Type B pancreatic cell (in vitro differentiated cells): ENCODE measurements at places on chromosomes 4 and X. TPM values are rescaled to one million over a fixed set of nuclear protein-coding genes. Genes with fewer than 3 reads are reported as not detected.

- no peak overlapping the region for H3K27ac ChIP-seq
- H3K4me1 ChIP-seq: peaks cover 38% of the 10 kb centered on the region
- no peak overlapping the region for H3K4me3 ChIP-seq
- no peaks in the 10 kb centered on the region for H3K36me3 ChIP-seq
- DNase-seq: no peak
Measured at GRCh38 chr4:15348236-15348635, 79.6 kb upstream of the C1QTNF7 start.

- no peak overlapping the region for H3K27ac ChIP-seq
- H3K4me3 ChIP-seq: no peak overlapping the region
- H3K4me1 ChIP-seq: no peaks in the 10 kb centered on the region
- no peaks in the 10 kb centered on the region for H3K36me3 ChIP-seq
- DNase-seq: no peak
- no peaks in the 10 kb centered on the region for H3K27me3 ChIP-seq
Measured at GRCh38 chr4:86261636-86262035, 98.2 kb downstream of the MAPK10 start.

- DNase-seq: no peak
- peaks cover 7% of the 10 kb centered on the region for H3K4me1 ChIP-seq
- H3K27me3 ChIP-seq: no peaks in the 10 kb centered on the region
- H3K4me3 ChIP-seq: no peak overlapping the region
- no peaks in the 10 kb centered on the region for H3K36me3 ChIP-seq
Measured at GRCh38 chr4:106022454-106022853, 127.2 kb downstream of the NPNT start.

DNA sequence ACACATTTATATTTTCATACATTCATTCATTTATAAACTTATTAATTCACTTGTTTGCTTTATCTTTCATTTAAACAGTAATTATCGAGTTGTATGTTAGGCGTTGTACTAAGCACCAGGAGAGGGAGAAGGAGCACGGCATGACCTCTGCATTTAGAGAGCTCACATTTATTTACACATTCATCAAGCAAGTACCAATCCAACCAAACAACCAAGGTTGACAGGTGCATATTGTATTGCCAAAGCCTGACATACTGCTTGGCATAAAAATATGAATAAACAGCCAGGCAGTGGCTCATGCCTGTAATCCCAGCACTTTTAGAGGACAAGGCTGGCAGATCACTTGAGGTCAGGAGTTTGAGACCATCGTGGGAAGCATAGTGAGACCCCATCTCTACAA, 37.0 kb upstream of the CLNK start:
- H3K27me3 ChIP-seq: no peaks in the 10 kb centered on the region
- H3K27ac ChIP-seq: no peak overlapping the region
- H3K36me3 ChIP-seq: no peaks in the 10 kb centered on the region

- no peak overlapping the region for H3K27ac ChIP-seq
- DNase-seq: no peak
- H3K27me3 ChIP-seq: peaks cover 3% of the 10 kb centered on the region
Measured at GRCh38 chrX:43238461-43238945, 417.6 kb upstream of the MAOA start.

- no peak overlapping the region for H3K27ac ChIP-seq
- no peaks in the 10 kb centered on the region for H3K36me3 ChIP-seq
- no peak overlapping the region for H3K4me3 ChIP-seq
- H3K27me3 ChIP-seq: no peaks in the 10 kb centered on the region
Measured at GRCh38 chr4:93267747-93268146, 560.8 kb upstream of the ATOH1 start.

GRCh38 chr4:75004755-75005668, 72.1 kb downstream of the PARM1 start:
- no peaks in the 10 kb centered on the region for H3K27me3 ChIP-seq
- no peaks in the 10 kb centered on the region for H3K36me3 ChIP-seq
- no peak overlapping the region for H3K27ac ChIP-seq

- DNase-seq: no peak
- peaks cover 16% of the 10 kb centered on the region for H3K4me1 ChIP-seq
- no peaks in the 10 kb centered on the region for H3K27me3 ChIP-seq
- no peak overlapping the region for H3K4me3 ChIP-seq
Measured at GRCh38 chrX:40467454-40467853, 113.3 kb upstream of the ATP6AP2 start.

DNA sequence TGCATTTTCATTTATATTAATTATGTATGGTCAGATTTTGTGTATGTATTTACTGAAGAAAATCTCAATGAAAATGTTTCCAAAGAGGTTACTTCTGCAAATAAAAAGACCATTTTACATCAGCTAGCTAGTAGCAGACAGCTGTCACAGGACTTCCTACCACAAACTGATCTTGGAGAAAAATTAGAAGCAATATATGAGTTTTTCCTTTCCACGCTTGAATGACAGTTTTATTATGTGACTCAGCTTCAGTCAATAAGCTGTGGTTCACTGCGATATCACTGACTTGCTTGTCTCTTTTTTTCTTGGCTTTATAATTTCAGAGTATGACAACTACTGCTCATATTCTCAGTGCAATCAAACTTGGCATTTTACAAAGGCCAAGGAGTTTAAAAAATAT, 787.4 kb upstream of the GALNTL6 start:
- no peaks in the 10 kb centered on the region for H3K4me1 ChIP-seq
- no peak for DNase-seq
- no peaks in the 10 kb centered on the region for H3K27me3 ChIP-seq
- H3K36me3 ChIP-seq: no peaks in the 10 kb centered on the region
- no peak overlapping the region for H3K4me3 ChIP-seq
- H3K27ac ChIP-seq: no peak overlapping the region

DNA sequence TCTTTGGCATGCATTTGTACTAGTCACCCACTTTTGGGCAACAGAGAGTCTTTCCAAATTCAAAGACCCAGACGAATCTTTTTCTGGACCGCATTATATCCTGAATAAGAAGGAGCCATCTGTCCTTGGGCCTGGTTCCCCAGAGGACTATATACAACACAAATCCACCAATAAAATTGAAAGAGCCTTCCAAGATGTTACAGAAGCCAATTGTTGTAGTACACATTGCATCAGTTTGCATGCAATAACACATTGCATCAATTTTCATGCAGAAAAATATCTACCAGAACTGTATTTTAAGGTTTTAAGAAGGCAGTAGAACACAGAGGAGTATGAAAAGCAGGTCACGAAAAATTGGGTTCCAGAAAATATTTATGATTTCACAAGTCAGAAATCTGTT, 203.2 kb downstream of the HTR2C start:
- no peaks in the 10 kb centered on the region for H3K27me3 ChIP-seq
- no peak for DNase-seq
- no peak overlapping the region for H3K4me3 ChIP-seq
- H3K36me3 ChIP-seq: no peaks in the 10 kb centered on the region

DNA sequence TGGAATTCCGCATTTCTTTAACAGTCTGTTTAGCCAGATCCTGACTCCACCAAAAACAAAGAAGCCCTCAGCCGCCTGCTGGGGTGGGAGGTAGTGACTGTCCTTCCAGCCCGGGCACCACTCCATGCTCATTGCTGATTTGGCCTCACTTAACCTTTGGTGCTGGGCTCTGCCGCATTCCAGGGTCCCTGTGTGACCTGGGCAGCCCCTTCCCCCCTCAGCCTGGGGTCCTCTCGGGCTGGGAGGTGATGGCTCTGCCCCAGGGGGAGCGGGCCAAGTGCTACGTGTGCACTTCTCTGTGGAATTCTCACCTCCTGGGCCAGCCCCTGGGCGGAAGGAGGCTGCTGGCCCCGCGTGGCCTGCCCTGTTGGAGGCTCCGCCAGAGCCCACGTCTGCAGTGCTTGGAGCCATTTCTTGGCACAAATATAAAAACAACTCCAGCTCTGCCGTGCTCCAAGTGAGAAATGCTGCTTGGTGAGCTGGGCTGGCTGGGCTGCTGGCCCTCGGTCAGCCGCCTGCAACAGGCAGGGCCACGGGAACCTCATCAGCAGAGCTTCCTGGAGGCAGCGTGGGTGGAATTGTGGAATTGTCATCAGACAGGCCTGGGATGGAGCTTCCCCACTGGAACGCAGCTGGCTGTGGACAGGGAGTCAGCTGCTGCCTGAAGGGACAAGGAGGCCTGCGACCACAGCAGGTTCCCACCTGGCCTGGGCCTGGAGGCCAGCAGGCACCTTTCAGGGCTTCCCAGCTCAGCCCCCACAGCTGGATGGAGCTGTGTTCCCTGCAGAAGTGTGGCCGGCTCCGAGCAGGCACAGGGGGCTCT, 66.0 kb downstream of the TRMT44 start:
- no peaks in the 10 kb centered on the region for H3K36me3 ChIP-seq
- no peaks in the 10 kb centered on the region for H3K27me3 ChIP-seq
- peaks cover 10% of the 10 kb centered on the region for H3K4me1 ChIP-seq
- DNase-seq: no peak
- no peak overlapping the region for H3K4me3 ChIP-seq

DNA sequence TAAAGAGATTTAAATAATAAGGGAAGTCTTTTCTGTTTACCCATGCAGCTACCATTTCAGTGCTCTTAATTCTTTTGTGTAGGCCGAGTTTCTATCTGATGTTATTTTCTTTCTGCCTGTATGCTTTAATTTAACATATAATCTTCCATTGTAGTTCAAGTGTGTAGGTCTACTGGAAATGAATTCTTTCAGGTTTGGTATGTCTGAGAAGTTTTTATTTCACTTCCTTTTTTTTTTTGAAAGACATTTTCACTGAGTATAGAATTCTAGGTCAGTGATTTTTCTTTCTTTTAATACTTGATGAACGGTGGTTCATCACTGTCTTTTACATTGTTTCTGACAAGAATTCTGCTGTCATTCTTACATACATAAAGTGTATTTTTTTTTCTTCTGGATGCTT, 42.1 kb downstream of the VAMP7 start:
- H3K36me3 ChIP-seq: peaks cover 27% of the 10 kb centered on the region
- H3K4me3 ChIP-seq: no peak overlapping the region
- no peak for DNase-seq
- no peaks in the 10 kb centered on the region for H3K4me1 ChIP-seq
- H3K27ac ChIP-seq: no peak overlapping the region
- no peaks in the 10 kb centered on the region for H3K27me3 ChIP-seq

- peaks cover 4% of the 10 kb centered on the region for H3K36me3 ChIP-seq
- H3K4me3 ChIP-seq: no peak overlapping the region
- H3K27me3 ChIP-seq: no peaks in the 10 kb centered on the region
- H3K27ac ChIP-seq: no peak overlapping the region
Measured at GRCh38 chr4:183256756-183257385, 63.2 kb downstream of the CLDN22 start.

- H3K36me3 ChIP-seq: peaks cover 38% of the 10 kb centered on the region
- no peak for DNase-seq
- no peak overlapping the region for H3K4me3 ChIP-seq
- H3K27me3 ChIP-seq: no peaks in the 10 kb centered on the region
Measured at GRCh38 chr4:87050596-87050995, 115.8 kb downstream of the AFF1 start.

- H3K27me3 ChIP-seq: no peaks in the 10 kb centered on the region
- no peak for DNase-seq
- no peaks in the 10 kb centered on the region for H3K36me3 ChIP-seq
- H3K4me1 ChIP-seq: no peaks in the 10 kb centered on the region
- no peak overlapping the region for H3K27ac ChIP-seq
Measured at GRCh38 chrX:11629593-11630211, 36.0 kb downstream of the ARHGAP6 start.

GRCh38 chrX:110759785-110760184, 35.8 kb downstream of the CHRDL1 start:
- no peak for DNase-seq
- no peaks in the 10 kb centered on the region for H3K36me3 ChIP-seq
- H3K4me3 ChIP-seq: no peak overlapping the region
- H3K27me3 ChIP-seq: no peaks in the 10 kb centered on the region
- no peak overlapping the region for H3K27ac ChIP-seq

GRCh38 chrX:49921109-49921508, 1.3 kb upstream of the CLCN5 start:
- H3K4me1 ChIP-seq: no peaks in the 10 kb centered on the region
- no peak overlapping the region for H3K27ac ChIP-seq
- DNase-seq: no peak

GRCh38 chr4:53991821-53992220, 72.6 kb downstream of the CHIC2 start:
- no peaks in the 10 kb centered on the region for H3K36me3 ChIP-seq
- no peaks in the 10 kb centered on the region for H3K27me3 ChIP-seq
- no peak overlapping the region for H3K4me3 ChIP-seq
- H3K27ac ChIP-seq: no peak overlapping the region
- no peak for DNase-seq

GRCh38 chr4:173135241-173135847, 33.3 kb upstream of the GALNT7 start:
- no peak for DNase-seq
- peaks cover 4% of the 10 kb centered on the region for H3K4me1 ChIP-seq
- H3K27ac ChIP-seq: no peak overlapping the region
- no peaks in the 10 kb centered on the region for H3K36me3 ChIP-seq
- H3K27me3 ChIP-seq: no peaks in the 10 kb centered on the region
- no peak overlapping the region for H3K4me3 ChIP-seq

- no peaks in the 10 kb centered on the region for H3K27me3 ChIP-seq
- H3K36me3 ChIP-seq: no peaks in the 10 kb centered on the region
- no peak overlapping the region for H3K4me3 ChIP-seq
- DNase-seq: no peak
- H3K4me1 ChIP-seq: peaks cover under 1% of the 10 kb centered on the region
- H3K27ac ChIP-seq: no peak overlapping the region
Measured at GRCh38 chr4:147707892-147708672, 23.8 kb upstream of the ARHGAP10 start.

DNA sequence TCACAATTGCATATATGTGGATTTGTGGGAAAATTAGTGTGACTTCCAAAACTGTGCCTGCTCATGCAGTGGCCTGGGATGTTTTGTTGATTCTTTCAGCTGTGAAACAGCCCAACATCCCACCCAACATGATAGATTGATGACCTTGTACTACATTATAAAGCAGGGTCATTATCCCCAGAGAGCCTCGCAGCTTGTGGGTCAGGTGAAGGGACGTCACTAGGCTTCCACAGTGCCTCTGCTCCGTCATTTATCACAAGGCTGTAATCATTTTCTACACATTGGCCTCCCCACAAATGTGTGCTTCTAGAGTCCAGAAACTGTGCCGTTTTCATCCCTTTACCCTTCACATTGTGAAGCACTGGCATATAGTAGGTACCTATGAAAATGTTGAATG, 31.6 kb downstream of the ALPK1 start:
- DNase-seq: no peak
- H3K27ac ChIP-seq: no peak overlapping the region
- H3K27me3 ChIP-seq: peaks cover 14% of the 10 kb centered on the region
- no peaks in the 10 kb centered on the region for H3K36me3 ChIP-seq

Gene BEX4
- 57.0 and 80.1 TPM in 2 replicates for total RNA-seq

Gene MAGEA6
- total RNA-seq: not detected in 2 replicates

Gene CUL4B
- total RNA-seq: 46.0 and 51.8 TPM in 2 replicates

Gene HELQ
- 18.0 and 20.8 TPM in 2 replicates for total RNA-seq

Gene STS
- total RNA-seq: 18.3 and 42.1 TPM in 2 replicates

Gene CFAP99
- 0.43 and 1.1 TPM in 2 replicates for total RNA-seq

Gene PCDH11X
- 6.9 and 11.2 TPM in 2 replicates for total RNA-seq

Gene FGF13
- total RNA-seq: 8.9 and 13.4 TPM in 2 replicates

Gene AMTN
- not detected in 2 replicates for total RNA-seq

Gene SOWAHB
- 4.8 and 8.4 TPM in 2 replicates for total RNA-seq

Gene CT45A8
- not detected in 2 replicates for total RNA-seq
